ENCODE measurements at places on chromosomes 6 and 20.

DNA sequence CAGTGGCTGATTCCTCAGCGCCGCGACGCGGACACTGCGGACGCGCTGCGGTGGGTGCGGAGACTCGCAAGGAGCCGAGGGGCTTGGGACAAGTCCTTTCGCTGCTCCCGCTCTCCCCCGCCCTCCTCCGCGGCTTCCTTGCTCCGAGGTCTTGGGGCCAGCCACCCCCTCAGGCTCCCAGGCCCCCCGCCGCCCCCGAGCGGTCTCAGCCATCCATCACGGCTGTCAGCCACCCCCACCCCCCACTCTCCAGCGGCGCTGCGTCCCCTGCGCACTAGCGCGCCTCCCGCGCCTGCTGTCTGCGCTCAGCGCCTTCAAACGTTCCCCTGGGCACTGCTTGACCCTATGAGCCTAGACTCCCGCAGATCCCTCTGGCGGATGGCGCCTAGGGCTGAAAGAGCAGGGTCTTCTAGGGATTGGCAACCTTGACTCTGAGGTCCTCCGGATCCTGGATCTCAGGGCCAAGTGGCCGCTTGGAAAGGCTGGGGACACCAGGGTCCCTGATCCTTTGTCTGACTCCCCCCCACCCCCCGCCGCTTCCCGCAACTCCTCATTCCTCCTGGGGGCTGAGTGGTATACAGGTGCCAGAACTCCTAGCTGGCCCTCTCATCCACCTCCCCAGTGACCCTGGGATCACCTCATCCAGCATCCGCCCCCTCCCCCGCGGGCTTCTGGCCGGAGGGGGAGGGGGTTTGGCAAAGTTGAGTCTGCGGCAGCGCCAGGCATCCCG lies 1.4 kb downstream of the SLC12A5 start:
- DNase-seq = no peak

- DNase-seq = no peak
These were observed 18.5 kb downstream of the PLAGL2 start for GRCh38 chr20:32189123-32189410.

GRCh38 chr20:41049451-41049850 lies 20.8 kb downstream of the TOP1 start:
- no peak for DNase-seq

DNA sequence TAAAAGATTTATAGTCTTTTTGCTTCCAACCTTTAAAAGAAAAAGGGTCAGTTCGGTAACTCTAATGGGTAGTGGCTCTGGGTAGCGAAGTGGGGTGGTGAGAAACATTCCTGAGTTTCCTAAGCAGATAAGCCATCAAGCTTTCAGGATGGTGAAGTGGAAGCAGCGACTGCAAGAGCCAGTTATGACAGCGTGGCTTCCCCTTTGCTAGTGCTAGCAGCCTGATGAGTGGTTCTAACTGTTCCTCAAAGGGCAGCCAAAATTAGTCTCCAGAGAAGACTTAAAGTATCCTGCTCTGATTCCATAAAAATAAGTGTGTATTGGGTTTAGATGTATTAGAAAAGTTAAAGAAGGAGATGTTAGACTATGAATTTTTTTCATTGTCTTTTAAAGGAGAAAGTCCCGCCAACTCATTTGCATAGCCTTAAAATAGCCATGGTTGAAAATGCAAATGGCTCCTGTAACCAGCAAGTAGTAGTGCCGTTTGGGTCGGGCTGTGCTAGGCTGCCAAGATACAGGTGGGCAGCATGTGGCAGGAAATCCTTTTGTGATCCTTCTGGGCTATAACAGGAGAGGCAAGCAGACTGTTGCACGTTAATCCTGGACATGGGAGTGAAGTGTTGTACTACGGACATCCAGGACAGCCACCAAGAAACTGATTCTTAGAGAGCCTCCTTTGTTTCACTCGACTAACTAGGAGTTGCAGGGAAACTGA lies 18.0 kb downstream of the ELOVL2 start:
- no peak for DNase-seq

- no peak for DNase-seq
These were observed 613.9 kb upstream of the ARID1B start for GRCh38 chr6:156163311-156163710.

- no peak for DNase-seq
These were observed 309.8 kb upstream of the SUPT3H start for GRCh38 chr6:45687570-45687969.

- no peak for DNase-seq
These were observed 112.1 kb downstream of the ASXL1 start for GRCh38 chr20:32470025-32470861.

- DNase-seq = no peak
These were observed at the start of gene TRIM40 for GRCh38 chr6:30135757-30136156. TSS of gene TRIM40 (plus strand) at chr6:30136140. CDS start at chr6:30137037, 897 bp downstream.

GRCh38 chr6:3798055-3798919 lies 46.8 kb upstream of the PXDC1 start:
- no peak for DNase-seq

GRCh38 chr6:22078802-22079545 lies 217.9 kb downstream of the PRL start:
- no peak for DNase-seq

GRCh38 chr20:4375881-4376280 lies 345.8 kb upstream of the PRND start:
- DNase-seq = no peak

GRCh38 chr6:38179794-38180430 lies 360.4 kb downstream of the ZFAND3 start:
- DNase-seq = no peak

DNA sequence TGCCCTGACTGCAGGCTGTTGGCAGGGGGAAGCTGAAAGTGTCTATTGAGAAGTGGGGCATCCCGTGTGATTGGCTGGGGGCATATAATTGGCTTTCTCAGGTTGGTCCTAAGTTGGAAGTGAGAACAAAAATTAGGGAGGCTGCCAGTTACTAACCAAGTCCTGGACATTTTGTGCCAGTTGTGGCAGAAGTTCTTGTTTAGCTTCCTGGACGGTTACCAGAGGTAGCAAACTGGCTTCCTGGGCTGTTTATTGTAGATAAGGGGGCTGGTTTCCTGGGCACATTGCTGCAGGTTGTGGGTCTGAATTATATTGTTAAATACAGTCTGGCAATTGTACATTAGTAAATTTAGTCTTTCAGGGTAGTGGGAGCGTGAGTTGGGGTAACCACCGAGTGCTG lies 50.6 kb upstream of the SLC2A12 start:
- no peak for DNase-seq

GRCh38 chr20:5513975-5514516 lies 197.3 kb upstream of the PROKR2 start:
- DNase-seq = no peak

- DNase-seq = no peak
These were observed 255.4 kb downstream of the ATXN1 start for GRCh38 chr6:16505711-16506357.

GRCh38 chr20:51763965-51764602 lies 4.1 kb downstream of the ATP9A start:
- DNase-seq = no peak

GRCh38 chr20:60131375-60131774 lies 173.2 kb downstream of the CDH26 start:
- DNase-seq = no peak

DNA sequence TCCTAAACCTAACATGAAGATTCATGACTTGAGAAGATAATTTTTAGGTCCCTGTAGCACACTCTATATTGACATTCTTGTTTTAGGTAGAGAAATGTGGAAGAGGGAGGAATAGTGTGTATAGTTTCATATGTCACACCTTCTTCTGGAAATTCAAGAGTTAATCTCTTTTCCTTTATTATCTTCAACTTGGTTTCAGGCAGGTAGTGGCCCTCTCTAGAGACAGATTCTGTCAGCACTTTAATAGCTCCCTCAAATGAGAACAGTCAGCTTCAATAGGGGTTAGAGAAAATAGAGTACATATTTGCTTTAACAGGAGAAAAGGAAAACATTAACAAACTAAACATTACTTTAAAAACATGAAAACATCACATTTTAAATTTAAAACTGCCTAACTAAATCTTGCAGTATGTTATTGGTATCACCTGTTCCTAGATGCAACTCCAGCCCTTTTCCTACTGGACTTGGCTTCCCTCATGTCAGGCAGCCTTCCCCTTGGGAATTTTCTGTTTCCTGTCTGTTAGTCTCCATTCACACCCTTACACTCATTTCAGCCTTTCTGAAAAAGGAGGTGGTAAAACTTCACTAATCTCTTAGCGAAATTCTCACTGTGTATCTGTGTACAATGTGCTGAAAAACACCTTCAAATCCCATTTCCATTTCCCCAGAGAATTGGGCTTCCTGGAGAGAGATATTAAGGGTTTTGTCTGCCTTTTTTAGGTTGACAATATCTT lies 192.3 kb upstream of the RNF217 start:
- no peak for DNase-seq

- no peak for DNase-seq
These were observed 394.5 kb upstream of the SLC35B3 start for GRCh38 chr6:8829796-8830195.

GRCh38 chr6:157811137-157811475 lies 11.9 kb upstream of the SNX9 start:
- no peak for DNase-seq

GRCh38 chr6:154986787-154987235 lies 8.3 kb upstream of the TIAM2 start:
- no peak for DNase-seq

All from T follicular helper cell (primary cell).